Activated naive CD4-positive, alpha-beta T cell (primary cell): ENCODE measurements at places on chromosomes 16 and 17.

DNA sequence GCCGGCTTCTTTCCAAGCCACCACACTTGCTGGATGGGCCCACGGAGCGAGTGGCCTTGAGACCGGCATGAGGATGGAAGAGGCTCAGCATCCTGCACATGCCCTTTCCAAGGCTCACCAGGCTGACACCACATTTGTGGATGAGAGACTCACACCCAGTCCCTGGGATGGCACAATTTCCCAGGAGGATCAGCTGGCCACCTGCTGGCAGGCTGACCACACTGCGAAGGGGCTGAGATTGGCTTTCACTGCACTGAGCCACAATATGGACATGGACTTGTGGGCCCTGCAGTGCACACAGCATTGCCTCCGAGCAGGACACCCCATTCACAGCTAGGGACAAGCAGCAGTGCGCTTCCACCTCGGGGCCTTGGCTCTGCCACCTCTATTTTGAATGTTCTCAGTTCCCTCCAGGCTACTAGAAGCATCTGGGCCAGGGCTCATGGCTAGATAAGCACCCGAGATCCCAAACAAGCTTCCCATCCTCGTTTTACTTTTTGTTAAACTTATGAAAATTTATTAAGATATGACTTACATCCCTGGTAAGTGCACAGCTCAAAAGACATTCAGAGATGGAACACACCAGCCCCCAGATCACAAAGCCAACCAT lies 25.3 kb upstream of the KSR1 start:
- no peak for DNase-seq

DNA sequence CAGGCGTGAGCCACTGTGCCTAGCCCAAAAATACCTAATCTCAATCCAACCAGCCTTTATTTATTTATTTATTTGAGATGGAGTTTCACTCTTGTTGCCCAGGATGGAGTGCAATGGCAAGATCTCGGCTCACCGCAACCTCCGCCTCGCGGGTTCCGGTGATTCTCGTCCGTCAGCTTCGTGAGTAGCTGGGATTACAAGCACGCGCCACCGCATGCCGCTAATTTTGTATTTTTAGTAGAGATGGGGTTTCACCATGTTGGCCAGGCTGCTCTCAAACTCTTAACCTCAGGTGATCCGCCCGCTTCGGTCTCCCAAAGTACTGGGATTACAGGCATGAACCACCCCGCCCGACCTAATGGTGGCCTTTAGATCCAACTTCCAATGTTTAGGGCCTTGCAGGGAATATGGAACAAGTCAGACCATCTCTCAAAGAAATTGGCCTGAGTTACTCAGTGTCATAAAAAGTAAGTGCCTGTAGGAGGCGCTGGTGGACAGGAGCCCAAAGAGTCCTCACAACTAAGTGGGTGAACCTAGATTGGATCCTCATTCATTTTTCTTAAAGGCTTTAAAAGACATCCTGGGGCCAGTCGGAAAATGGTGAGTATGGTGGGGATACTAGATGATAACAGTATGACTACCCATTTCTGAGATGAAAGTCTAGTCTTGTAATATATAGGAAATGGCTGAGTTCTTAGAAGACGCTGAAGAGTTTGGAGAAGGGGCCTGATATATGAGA lies 4.6 kb downstream of the ZSCAN10 start:
- DNase-seq, result no peak

GRCh38 chr16:82753821-82754220 lies 127.1 kb downstream of the CDH13 start:
- DNase-seq, result no peak

DNA sequence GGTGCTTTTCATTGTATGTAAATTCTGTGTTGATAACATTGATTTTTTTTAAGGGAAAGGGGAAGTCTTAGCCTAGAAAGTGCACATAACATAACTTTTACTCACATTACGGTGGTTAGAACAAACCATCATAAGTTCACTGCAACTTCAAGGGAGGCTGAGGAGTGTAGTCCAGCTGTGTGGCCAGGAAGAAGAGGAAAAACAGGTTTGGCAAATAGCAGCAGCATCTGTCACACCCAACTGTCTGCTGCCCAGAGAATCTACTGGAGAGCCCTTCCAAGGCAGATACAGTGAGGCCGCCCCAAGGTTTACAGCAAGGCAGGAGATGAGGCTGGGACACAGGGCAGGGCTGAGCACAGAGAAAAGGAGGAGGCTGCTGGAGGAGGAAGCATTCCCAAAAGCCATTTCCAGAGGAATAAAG lies 60.6 kb downstream of the AIPL1 start:
- DNase-seq, result no peak

GRCh38 chr17:68613739-68614298 lies 12.7 kb upstream of the FAM20A start:
- DNase-seq, result no peak

- no peak for DNase-seq
These were observed 101.6 kb upstream of the KIF2B start for GRCh38 chr17:53721101-53721500.

DNA sequence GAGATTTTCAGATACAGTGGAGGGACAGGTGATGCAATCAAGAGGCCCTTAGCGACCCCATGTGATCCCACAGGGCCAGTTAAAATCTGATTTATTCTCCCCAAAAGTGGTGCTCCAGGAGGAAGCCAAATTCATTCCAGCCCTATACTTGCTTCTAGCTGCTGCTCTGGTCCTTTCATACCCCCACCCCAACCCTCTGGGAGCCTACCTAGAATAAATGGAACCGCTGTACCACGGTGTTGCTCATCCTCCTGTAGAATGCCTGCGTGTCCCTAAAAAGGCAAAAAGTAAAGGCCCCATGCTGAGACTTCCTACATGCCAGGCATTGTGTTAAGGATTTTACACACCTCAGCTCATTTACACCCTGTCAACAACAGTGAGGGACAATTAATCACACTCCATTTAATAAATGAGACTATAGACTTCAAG lies 2.0 kb upstream of the RASL10B start:
- DNase-seq, result no peak

GRCh38 chr17:72598695-72599094 lies 477.9 kb downstream of the SOX9 start:
- DNase-seq, result no peak

- no peak for DNase-seq
These were observed 895 bp downstream of the UTS2R start for GRCh38 chr17:82372249-82373071.

- DNase-seq, result no peak
These were observed 20.5 kb downstream of the CNGB1 start for GRCh38 chr16:57950382-57950781.

- no peak for DNase-seq
These were observed 3.3 kb upstream of the FBXL20 start for GRCh38 chr17:39404542-39405378.

DNA sequence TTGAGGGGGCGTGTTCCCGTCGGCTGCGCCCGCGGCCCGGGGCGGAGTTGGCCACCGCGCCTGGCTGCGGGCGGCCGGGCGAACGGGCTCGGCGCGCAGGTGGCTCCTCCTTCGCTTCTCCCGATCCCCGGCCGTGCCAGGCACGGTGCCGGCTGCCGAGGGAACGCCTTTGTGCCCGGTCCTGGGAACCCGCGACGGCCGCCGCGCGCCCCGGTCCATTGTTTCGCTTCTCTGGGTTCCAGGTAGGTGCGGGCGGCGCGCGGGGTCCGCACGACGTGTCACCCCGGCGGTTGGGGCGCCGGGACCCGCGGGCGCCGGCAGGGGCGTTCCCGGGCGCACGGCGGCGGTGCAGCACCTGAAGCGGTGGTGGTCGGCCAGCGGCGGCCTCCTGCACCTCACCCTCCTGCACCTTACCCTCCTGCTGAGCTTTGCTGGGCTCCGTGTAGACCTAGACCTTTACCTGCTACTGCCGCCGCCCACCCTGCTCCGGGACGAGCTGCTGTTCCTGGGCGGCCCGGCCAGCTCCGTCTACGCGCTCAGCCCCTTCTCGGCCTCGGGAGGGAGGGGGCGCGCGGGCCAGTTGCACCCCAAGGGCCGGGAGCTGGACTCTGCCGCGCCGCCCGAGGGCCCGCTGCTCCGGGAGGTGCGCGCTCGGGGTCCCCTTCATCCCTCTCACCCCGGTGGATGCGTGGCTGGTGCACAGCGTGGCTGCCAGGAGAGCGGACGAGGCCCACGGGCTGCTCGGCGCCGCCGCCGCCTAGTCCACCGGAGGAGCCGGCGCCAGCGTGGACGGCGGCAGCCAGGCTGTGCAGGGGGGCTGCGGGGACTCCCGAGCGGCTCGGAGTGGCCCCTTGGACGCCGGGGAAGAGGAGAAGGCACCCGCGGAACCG lies 99.9 kb downstream of the EFCAB13 start:
- no peak for DNase-seq

DNA sequence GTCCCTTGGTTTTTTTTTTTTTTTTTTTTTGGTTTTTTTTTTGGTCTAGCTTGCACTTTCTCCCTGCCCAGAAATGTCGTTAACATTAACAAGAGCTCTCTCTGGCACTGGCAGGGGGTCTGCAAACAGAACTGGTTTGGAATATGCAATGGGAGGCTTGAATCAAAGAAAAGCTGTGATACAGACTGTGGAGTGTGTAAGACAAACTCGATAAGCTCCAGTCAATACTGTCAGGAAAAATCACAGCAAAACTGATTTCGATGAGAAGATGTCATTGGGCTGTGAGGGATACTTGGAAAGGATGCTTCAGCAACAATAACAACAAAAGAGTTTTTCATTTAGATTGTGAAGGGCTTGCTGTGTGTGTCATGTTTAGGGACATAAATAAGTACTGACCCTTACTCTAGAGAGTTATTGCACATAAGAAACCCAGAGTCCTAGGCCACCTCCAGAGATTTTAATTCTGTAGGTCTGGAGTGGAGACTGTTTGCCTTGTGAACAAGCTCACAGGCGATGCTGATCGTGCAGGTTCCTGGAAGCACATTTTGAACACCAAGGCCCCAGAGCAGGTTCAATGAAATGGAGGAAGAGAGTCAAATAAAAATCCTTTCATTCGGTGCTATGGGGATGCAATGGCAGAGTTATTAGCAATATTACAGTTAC lies 470.7 kb upstream of the RBFOX1 start:
- DNase-seq, result no peak

- DNase-seq, result no peak
These were observed 116.6 kb downstream of the PRKCB start for GRCh38 chr16:23952128-23952970.

GRCh38 chr17:21161498-21162393 lies 35.0 kb downstream of the DHRS7B start:
- DNase-seq, result no peak

DNA sequence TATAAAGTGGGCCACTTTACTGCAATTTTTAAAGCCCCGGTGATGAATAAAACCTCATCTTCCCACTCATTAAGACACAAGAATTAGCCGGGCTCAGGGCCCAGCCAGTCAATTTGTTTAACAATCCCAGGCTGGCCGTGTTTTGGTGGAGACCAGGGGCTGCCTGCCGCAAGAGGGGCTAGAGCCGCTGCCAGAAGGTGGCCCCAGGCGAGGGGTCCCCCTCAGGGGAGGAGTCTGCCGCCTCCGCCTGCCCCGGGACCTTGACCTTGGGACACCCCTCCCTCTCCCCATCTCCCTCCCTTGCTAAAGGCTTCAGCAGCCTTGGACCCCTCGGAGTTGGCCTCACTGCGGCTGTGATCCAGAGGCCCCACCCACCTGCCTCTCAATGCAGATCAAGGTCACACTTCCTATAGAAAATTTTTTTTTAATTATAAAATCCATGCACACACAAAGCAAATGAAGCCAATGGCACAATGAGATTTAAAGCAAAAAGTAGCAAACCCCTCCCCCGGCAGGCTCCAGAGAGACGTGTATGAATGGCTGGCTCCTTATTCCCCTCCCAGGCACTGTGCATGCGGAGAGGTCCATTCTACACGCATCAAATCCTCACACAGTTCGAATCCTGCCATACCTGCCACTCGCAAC lies 23.0 kb upstream of the SLC38A10 start:
- DNase-seq, result no peak

DNA sequence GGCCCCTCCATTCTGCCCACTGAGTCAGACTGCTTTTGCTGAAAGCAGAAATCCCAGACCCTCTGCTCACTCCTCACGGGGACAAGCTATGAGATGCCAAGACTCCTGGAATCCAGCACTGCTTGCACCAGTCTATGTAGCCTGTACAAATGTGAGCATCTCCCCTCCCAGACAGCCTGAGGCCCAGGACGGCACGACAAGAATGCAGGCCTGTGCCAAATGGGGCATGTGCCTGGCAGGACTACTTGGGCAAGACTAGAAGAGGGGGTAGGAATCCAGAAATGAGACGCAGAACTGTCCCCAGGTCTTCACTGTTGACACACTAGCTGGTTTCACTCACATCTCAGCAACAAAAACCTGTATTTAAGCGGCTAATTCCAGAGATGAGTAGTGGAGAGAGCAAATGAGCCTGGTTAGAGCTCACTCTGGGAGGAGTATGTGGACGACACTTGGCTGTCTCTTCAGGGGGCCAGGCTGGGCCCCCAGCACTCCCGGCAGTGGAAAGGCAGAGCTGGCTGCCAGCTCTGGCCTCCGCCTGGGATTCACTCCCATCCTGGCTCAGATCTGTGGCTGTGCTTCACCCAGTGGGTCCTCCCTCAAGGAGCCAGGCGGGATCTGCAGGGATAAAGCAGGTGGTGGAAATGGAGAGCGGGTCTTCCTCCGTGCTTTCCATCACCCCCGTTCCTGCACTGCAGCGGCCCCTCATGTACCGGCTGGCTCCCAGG lies 2.9 kb upstream of the MYO1C start:
- DNase-seq, result no peak

GRCh38 chr16:72974142-72974769 lies 73.7 kb downstream of the ZFHX3 start:
- DNase-seq, result no peak

DNA sequence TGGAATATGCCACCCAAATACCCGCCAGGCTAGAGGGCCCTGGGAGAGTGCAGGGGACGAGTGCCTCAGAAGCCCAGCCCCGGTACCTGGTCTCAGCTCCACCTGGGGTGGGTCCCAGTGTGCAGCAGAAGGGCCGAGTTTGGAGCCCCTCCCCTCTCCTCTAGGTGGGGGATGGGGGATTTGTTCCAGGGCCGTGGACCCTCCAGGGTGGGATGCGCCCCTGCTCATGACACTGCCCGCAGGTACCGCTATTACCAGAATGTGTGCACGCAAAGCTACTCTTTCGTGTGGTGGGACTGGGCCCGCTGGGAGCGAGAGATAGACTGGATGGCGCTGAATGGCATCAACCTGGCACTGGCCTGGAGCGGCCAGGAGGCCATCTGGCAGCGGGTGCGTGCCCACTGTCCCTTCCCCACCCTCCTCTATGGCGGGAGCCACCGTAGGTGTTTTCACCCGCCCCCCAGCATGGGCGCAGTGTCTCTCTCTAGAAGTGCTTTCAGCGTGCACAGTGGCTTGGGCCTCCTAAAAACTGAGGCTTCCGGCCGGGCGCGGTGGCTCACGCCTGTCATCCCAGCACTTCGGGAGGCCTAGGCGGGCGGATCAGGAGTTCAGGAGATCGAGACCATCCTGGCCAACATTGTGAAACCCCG lies 1.2 kb downstream of the NAGLU start:
- no peak for DNase-seq

DNA sequence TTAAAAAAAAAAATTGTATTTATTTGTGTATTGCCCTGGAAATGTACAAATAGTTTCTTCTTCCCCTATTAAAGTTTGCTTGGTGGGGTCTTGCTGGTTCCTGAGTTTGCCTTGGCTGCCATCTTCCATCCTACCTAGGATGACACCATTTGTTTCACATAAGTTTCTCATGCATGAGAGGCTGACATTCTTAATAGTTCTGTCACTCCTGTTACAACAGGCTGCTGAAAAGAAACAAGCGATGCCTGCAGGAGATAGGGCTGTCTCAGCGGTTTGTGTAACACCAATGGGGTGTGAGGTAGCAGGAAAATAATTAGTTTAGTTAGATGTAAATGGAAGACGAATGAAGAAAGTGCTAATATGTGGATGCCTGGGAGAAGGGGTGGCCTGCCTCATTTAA lies 1000.9 kb upstream of the RBFOX1 start:
- no peak for DNase-seq

- DNase-seq, result no peak
These were observed 6.0 kb downstream of the CDH15 start for GRCh38 chr16:89177501-89177900.
